Upper lobe of right lung (tissue), 1 donor: ENCODE measurements at places on chromosomes 16 and 17. TPM values are rescaled to one million over a fixed set of nuclear protein-coding genes. Genes with fewer than 3 reads are reported as not detected.
A peak's percentile ranks its signal among the peaks of the same experiment; 100 is the strongest.

DNA sequence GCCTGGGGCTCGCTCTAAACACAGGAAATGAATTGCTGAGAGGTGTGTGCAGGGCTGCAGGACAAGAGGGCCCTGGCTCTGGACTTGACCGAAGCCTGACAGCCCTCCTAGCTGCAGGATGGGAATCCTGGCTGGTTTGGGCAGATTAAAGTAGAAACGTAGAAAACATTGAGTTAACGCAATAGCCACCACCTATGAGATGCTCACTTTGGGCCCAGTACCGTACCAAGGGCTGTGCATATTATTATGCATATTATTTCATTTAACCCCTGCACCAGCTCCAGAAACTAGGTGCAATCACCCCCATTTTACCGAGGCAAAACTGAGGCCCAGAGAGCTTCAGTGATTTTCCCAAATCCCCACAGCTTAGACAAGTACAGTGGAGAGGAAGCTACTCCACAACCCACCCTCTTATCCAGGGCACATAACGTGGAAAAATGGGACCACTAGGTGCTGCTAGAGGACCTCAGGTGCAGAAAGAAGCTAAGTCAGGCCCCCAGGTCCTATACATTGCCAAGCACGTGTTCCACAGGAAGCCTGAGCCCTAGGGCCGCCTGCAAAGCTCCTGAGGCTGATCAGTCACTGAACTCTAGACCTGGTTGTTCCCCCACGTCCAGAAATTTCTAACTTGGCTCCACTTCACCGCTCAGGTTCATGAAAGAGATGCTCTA is 79.2 kb downstream of the MYH11 start:
- H3K36me3 ChIP-seq = no peaks in the 10 kb centered on the region
- no peaks in the 10 kb centered on the region for H3K27me3 ChIP-seq
- H3K4me3 ChIP-seq = no peak overlapping the region
- no peak for DNase-seq

- no peak overlapping the region for H3K4me3 ChIP-seq
- peaks cover 7% of the 10 kb centered on the region for H3K4me1 ChIP-seq
- no peaks in the 10 kb centered on the region for H3K36me3 ChIP-seq
- no peak for DNase-seq
Observed at GRCh38 chr17:60311936-60312335, 80.0 kb downstream of the USP32 start.

KRT13 gene
- 5.5 TPM for total RNA-seq

DNA sequence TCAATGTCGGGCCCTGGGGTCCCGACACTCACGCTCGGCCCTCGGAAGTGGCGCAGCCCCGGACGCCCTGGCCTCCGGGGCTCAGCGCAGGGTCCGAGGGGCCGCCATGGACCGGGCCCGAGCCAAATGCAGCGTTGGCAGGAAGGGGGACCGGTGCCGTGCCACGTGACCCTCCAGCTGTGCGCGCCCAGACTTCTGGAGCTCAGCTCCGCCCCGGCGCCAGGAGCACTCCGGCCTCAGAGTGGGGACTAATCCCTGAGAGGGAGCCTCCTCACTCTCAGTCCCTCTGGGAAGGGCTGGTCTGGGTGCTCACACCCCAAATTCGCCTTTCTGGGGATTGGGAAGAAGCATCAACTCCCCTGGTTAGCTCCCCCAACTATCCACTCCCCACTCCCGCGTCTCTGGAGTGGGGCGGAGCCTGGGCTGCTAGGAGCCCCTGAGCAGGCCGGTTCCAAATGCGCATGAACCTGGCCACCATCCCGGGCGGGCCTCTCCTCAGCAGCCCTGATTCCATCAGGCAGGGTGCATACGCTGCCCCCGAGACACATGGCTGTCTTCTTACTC is at the start of gene B3GNT9:
Gene B3GNT9 (minus strand): TSS at position 166 of the 564 bp plus-strand sequence. CDS start 513 bp downstream, outside the sequence.
- H3K4me1 ChIP-seq = peaks cover 12% of the 10 kb centered on the region
- peak within 1 kb of the TSS; percentile 75 for H3K4me3 ChIP-seq
- H3K27ac ChIP-seq = peak within 1 kb of the TSS; percentile 83
- H3K36me3 ChIP-seq = peaks cover 26% of the 10 kb centered on the region
- peak; percentile 91 for DNase-seq

MARVELD3 gene
- total RNA-seq = 6.9 TPM

KIFC3 gene
- 99.1 TPM for total RNA-seq

- no peak overlapping the region for H3K4me3 ChIP-seq
- H3K4me1 ChIP-seq = peaks cover 22% of the 10 kb centered on the region
- H3K27ac ChIP-seq = peak overlapping the region; percentile 60
- H3K27me3 ChIP-seq = no peaks in the 10 kb centered on the region
- DNase-seq = no peak
- no peaks in the 10 kb centered on the region for H3K36me3 ChIP-seq
Observed at GRCh38 chr17:34220752-34221395, 34.2 kb upstream of the CCL2 start.

DNA sequence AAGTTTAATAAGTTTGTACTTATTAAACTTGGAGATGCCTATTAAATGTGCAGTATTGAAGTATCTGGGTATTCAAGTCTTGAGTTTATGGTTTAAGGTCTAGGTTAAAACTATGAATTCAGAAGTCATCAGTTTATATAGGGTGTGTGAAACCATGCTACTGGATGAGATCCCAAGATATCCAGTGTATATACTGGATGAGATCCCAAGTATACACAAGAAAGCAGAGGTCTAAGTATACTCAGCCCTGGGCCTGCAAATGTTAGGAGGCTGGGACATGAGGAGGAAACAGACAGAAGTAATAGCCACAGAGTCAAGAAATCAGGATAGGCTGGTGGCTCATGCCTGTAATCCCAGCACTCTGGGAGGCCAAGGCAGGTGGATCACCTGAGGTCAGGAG is 194.4 kb upstream of the AXIN2 start:
- no peak overlapping the region for H3K27ac ChIP-seq
- no peak for DNase-seq
- H3K27me3 ChIP-seq = no peaks in the 10 kb centered on the region
- peaks cover 8% of the 10 kb centered on the region for H3K4me1 ChIP-seq
